ENCODE measurements at places on chromosomes 6 and 20.

- DNase-seq, result no peak
These were observed 9.2 kb upstream of the SIRPD start for GRCh38 chr20:1566701-1567100.

- no peak for DNase-seq
These were observed 25.9 kb upstream of the FOXQ1 start for GRCh38 chr6:1285956-1286355.

DNA sequence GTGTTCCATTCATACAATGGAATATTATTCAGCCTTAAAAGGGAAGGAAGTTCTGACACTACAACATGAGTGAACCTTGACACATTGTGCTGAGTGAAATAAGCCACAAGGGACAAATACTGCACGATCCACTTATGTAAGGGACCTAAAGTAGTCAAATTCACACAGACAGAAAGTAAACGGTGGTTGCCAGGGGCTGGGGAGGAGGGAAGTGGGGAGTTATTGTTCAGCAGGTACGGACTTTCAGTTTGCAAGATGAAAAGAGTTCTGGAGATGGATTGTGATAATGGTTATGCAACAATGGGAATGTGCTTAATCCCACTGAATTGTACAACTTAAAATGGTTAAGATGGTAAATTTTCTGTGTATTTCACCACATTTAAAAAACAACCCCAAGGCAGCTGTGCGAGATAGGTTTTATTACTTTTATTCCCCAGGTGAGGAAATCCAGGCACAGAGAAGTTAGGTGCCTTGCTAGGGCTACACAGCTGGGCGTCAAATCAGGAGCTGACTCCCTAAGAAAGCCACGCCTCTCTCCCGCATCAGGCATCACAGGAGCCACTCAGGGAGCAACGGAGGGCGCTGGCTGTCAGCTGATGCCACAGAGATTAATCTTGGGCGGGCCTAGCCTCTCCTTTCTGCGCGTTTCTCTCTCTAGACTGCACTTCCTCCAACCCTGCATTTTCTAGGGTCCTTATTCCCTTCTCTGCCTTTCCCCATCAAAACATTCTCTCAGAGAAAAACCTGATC, 9.3 kb upstream of the TRAF3IP2 start:
- no peak for DNase-seq

- DNase-seq, result no peak
These were observed 84.8 kb upstream of the HDAC2 start for GRCh38 chr6:114055763-114056162.

DNA sequence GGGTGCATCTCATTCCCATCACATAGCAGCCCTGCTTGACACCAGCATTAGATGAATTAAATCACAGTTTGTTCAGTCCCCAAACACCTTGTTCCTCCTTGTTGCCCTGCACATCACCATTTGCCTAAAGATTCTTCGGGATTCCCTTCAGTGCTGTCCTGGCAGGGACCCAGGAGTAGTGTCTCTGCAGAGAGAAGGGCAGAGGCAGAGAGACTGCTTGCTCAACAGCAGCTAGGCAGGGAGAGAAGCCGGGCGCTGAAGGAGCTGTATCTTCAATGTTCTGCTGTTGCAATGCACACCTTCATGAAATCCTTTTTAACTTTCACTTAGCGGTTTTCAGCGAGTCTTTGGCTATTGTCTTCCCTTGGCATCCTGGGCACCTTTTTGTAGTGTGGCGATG, 362.9 kb downstream of the FARS2 start:
- DNase-seq, result no peak

- DNase-seq, result no peak
These were observed 65.0 kb downstream of the FAM120B start for GRCh38 chr6:170371588-170371987.

- DNase-seq, result peak; percentile 47
These were observed 621 bp downstream of the NOL7 start for GRCh38 chr6:13615792-13616120.

DNA sequence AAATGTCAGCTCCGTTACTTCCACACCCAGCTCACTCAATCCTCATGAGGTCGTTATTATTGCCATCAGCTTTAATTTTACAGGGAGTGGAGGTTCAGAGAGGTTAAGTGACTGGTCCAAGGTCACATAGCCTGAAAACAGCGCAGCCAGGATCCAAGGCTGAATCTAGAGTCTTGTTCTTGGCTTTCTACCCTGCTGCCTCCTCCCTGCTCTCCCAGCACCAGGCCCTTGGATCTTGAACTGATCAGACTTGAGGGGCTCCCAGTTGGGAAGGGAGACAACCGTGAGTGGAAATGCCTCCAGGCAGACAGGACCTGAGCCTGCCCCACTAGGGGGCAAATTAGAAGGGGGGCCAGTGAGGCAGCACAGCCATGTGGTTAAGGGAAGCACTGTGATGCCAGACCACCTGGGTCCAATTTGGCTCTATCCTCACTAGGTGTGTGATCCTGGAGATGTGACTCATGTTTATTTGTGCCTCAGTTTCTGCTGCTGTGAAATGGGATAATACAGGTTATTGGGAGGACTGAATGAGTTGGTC, 135.6 kb upstream of the PTPN1 start:
- DNase-seq, result no peak

DNA sequence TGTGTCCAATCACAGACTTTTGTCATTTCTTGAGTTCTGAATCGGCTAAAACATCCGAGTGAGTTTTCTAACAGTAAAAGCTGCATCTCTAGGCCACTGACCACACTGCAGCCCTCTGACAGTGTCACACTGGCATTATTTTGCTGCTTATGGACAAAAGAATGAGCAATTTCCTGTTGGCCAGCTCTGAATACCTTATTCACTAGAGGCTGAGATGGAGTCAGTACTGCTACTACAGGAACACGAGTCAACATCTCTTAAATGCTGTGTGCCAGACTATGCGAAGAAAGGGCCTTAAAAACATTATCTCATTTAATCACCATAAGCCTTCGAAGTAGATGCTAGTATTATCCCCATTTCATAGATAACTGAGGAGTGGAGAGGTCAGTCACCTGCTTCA, 42.5 kb upstream of the IPCEF1 start:
- no peak for DNase-seq

- DNase-seq, result no peak
These were observed 982 bp downstream of the MMUT start for GRCh38 chr6:49462071-49462470.

GRCh38 chr6:123925350-123925749, 121.7 kb downstream of the NKAIN2 start:
- DNase-seq, result no peak

- no peak for DNase-seq
These were observed 1.3 kb downstream of the SOBP start for GRCh38 chr6:107491138-107491609.

Measured in CD8-positive, alpha-beta T cell (primary cell).